ENCODE measurements at places on chromosomes 2 and 18. TPM values are rescaled to one million over a fixed set of nuclear protein-coding genes. Genes with fewer than 3 reads are reported as not detected.
A peak's percentile ranks its signal among the peaks of the same experiment; 100 is the strongest.

The C2orf80 gene
- not detected for total RNA-seq

The ATOH8 gene
- not detected for total RNA-seq

The TMSB10 gene
- total RNA-seq, result 869 TPM

The KLHL41 gene
- not detected for total RNA-seq

The ZNF638 gene
- total RNA-seq, result 114 TPM

The DPP10 gene
- not detected for total RNA-seq

The ABCG8 gene
- not detected for total RNA-seq

The DNMT3A gene
- 7.3 TPM for total RNA-seq

The AMER3 gene
- total RNA-seq, result not detected

The LYPD1 gene
- 1.4 TPM for total RNA-seq

DNA sequence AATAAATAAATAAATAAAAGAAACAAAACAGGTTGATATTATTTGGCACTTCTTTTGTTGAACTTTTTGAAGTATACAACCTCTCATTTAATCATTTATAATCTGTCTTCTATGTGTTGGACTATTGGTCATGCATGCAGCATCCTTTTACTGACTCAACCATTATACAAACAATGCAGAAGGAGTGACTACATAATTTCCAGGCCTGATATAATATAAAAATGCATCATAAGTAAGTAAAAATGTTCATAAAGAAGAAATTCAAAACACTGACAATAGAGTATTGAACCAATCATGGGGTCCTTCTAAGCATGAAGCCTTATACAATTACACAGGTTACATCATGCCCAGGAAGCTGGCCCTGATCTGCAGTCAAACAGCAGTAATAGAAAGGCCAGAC, 141.5 kb upstream of the FN1 start:
- no peak for DNase-seq

GRCh38 chr2:201108341-201108740, 7.6 kb upstream of the CFLAR start:
- DNase-seq, result no peak

- no peak for DNase-seq
Observed at GRCh38 chr2:43149482-43150107, 76.8 kb downstream of the ZFP36L2 start.

DNA sequence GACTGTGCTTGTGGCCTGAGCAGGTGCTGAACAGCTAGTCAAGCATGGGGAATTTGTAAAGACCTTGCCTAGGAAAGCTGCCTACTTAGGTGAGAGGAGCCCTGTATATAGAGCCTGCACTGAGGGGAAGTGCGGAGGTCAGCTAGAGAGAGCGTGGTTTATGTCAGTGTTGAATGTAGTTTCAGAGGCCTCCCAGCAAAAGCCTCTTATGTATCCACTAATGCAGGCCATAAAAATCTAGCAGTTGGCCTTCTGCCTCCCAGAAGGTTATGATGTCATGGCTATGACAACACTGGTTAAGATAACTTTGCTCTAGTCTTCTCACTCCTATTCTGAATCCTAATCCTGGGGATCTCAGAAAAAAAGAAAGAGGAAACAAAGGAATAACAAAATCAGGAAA, 88.9 kb downstream of the ASXL3 start:
- no peak for DNase-seq

- no peak for DNase-seq
Observed at GRCh38 chr2:75558786-75559679, 1.7 kb downstream of the EVA1A start.

DNA sequence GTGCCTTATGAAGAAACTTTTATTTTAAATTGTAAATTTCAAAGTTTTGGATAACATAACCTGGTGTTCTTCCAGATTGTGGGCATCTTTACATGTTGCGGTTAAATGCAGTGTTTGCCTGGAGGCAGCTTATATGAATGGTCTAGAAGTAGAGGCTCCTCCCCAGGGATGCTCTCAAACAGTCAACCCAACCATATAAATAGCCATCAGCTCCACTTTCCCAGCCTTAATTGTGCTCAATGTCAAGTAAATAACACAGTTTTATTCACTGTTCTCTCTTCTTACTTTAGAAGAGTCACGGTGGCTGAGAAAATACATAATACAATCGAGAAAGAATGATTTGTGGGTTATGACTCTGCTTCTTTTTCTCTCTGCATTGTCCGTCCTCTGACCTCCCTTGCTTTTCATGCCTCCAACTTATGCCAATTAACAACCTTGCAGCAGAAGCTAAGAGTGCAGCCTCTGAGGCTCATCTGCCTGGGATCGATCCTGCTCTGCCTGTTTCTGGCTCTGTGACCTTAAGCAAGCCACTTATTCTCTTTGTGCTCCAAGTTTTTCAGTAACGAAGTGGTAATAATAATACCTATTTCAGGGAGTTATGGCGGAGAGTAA, 100.3 kb downstream of the DAW1 start:
- no peak for DNase-seq

DNA sequence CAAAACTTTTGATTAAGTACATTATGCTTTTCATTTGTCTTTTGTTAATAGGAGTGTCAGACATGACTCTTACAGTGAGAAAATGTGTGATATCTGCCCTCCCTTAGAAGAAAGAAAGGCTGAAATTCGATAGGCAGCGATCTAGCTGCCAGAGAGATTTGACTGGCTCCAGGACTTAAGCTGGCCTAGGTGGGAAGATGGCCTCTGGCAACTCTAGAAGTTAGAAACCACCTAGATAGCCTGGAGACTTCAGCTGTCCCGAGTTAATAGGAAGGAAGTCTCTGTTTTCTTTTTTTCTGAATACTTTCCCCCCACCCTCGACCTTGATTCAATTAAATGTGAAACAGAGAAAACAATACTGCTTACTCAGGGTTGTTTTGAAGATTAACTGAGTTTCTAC, 1194.7 kb upstream of the CRIM1 start:
- no peak for DNase-seq

DNA sequence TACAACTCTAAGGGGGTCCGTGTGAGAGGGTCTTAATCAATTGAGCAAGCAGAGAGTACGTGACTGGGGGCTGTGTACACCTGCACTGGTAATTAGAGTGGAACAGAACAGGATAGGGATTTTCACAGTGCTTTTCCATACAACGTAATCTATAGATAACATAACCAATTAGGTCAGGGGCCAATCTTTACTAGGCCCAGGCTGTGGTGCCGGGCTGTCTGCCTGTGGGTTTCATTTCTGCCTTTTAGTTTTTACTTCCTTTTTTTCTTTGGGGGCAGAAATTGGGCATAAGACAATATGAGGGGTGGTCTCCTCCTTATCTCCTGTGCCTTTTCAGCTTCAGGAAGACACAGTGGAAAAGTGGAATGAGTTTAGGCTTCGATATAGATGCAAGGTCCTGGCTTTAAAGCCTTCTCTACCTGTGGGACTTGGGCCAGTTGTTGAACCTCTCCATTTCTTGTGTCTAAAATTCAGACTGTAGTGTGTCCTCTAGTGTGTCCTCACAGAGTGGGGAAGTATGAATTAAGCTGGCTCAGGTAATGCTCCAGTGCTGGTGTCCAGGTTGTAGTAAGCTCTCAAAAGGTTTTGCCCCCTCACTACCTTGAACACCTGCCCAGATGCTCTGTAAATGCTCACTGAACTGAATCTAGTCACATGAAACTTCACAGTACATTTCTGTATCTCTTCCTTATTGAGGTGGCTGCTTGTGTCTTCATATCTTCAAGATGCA, 422.8 kb downstream of the SETBP1 start:
- peak; percentile 71 for DNase-seq

- DNase-seq, result no peak
Observed at GRCh38 chr2:176819306-176819705, 393.3 kb upstream of the HNRNPA3 start.

GRCh38 chr18:77086034-77086433, 46.5 kb downstream of the MBP start:
- no peak for DNase-seq

- no peak for DNase-seq
Observed at GRCh38 chr18:9698497-9698896, 9.6 kb upstream of the RAB31 start.

- no peak for DNase-seq
Observed at GRCh38 chr18:21672521-21673267, 31.9 kb downstream of the ABHD3 start.

DNA sequence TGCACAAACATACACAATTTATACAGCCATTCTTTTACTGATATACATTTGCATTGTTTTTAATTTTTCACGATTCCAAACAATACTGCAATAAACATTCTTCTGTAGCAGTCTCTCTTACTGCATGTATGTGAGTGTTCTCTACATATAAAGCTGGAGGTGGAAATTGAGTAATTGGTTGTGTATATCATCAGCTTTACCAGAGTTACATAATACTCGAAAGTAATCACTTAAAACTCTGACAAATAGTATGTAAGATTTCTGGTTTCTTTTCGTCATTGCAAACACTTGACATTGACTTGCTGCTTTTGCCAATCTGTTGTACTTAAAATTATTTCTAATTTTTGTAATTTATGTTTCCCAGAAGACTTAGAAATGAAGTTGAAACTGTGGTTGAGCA, 110.2 kb downstream of the TDRD15 start:
- DNase-seq, result no peak

DNA sequence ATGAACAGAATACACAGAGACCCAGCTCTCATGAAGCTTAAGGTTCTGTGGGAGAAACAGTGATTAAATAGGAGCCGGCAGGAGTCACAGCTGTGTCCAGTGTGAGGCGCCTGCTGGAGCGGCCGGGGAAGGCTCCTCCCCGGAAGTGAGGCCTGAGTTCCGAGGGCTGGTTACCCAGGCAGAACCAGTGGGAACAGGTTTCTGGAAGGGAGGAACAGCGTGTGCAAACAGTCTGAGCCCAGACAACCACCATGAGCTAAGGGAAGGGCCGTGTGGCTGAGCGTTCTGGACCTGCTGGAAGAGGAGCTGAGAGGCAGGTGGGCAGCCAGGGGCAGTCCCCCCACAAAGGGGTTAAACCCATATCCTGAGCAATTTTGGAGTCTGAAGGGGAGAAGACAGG, 26.0 kb upstream of the NPAS2 start:
- DNase-seq, result no peak

- DNase-seq, result no peak
Observed at GRCh38 chr18:413233-413632, 87.3 kb downstream of the COLEC12 start.

DNA sequence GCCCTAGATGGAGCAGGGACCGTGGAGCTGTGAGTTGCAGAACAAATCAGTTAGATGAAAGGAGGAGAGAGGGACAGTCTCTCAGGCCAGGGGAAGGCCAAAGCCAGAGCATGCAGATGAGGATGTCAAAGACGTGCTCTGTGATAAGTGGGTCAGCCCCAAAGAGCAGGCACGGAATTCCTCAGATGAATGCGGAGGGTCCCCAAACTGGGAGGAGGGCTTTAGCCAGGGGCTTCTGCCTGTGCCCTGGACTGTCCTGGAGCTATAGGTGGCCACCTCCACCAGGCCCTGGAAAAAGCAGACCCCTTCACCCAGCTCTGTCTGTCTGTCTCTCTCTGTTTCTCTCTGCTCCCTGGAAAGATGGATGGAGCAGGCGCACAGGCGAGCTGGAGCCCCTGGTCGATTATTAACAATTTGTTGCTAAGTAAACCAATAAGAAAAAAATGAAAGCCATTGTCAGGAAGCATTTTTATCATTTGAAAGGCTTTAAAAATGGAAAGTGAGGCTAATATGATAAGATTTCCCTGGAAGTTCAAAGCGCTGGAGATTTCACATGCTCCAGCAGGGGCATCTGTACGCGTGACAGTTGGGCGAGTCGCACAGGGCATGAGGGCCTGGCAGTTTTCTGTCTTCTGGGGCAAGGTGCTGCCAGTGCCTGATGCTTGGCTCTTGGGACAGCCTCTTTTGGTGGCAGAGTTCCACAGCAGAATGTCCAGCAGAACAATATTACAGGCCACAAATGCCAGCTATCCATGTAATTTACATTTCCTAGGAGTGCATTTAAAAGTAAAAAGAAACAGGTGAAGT, 241.0 kb downstream of the GLI2 start:
- no peak for DNase-seq

- DNase-seq, result no peak
Observed at GRCh38 chr18:72846736-72847533, 20.9 kb downstream of the NETO1 start.

- DNase-seq, result no peak
Observed at GRCh38 chr18:45221363-45221762, 393.9 kb upstream of the SLC14A2 start.
